ENCODE measurements at places on chromosomes 3 and 15.

- DNase-seq = no peak
Observed at GRCh38 chr3:43699864-43700263, 9.1 kb downstream of the ABHD5 start.

GRCh38 chr15:99716540-99717095, 16.6 kb downstream of the LYSMD4 start:
- DNase-seq = no peak

DNA sequence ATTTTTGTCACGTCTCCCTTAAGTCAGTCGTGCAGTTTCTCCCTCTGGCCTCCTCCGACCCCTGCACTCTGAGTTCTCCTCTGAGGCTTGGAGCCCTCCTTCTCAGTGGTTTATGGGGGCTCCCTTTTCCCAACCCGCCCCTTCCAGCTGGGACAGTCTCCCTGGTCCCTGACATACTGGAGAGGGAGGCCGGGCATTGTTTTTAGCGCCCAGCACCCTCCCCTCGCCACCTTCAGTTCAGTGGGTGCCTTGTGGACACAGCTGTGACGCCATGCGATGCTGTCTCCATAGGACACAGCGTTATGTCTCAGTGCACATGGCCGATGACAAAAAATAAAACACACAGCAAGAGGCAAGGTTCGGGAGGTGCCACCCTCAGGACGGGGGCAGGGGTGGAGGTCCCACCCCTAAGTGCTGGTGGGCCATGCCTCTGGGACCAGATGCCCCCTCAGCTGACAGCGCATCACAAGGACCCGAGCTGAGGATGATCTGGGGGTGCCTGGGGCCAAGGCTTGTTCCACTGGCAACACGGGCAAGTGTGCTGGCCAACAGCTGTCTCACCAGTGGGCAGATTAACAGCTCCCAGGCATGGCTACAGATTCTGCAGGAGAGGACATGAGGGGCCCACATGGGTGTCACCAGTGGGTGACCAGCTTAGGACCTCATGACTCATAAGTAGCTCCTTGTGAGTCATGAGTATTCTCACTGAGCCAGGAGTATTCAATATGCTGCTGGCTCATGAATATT, 81.6 kb downstream of the PLXNA1 start:
- DNase-seq = no peak

DNA sequence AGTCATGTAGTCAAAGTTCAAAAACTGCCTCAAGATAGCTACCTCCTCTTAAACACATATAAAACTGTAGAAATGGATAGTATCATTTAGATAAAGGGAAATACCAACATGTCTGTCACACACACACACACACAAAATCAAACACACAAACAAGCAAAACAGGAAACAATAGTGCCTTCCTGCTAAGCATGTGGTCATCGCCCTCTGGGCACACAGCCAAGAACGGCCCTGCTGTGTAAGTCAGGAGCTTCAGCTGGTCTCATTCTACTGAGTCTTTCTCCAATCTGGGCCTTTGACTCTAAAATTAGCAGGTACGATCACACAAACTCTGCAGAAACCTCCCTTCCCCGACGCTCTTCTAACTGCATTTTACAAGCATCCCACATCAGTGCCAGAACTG, 272.2 kb upstream of the CHRNA7 start:
- DNase-seq = no peak

GRCh38 chr3:157109267-157110141, 50.4 kb downstream of the CCNL1 start:
- DNase-seq = no peak

- DNase-seq = no peak
Observed at GRCh38 chr3:191378142-191378812, 48.0 kb upstream of the UTS2B start.

DNA sequence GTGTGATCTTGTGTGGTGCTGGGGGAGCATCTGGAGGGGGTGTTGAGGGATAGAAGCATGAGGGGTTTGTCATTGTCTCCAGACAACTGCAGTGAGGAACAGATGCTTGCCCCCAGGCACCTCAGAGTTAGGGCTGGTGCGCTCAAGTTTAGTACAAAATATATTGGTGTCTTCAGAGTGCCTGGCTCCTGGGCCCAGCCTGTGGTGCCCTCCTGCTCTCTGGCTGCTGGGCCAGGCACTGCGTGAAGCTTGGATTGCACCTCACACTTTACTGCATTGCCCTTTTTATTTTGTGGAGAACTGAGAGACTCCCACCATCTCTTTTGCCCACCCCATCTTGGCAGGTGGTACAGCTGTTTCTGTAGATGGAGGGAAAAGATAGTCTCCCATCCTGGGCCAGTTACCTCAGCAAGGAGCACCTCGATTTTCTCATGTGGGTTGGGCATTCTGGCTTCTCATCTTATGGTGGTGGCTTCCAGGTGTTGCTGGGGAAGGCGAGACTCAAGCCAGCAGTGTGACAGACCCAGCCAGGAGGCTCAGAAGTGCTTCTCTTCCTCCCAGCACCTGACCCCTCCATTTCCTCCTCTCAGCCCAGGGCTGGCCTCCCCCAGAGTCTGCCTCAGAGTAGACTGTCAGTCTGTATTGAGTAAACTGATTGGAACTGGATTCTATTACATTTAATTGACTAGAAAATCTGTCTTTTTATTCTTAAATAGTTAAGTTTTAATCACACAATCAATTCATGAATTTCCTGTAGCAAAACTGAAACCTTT, 140.5 kb downstream of the DNAJB8 start:
- no peak for DNase-seq

- DNase-seq = no peak
Observed at GRCh38 chr3:57852896-57853295, 96.8 kb downstream of the SLMAP start.

DNA sequence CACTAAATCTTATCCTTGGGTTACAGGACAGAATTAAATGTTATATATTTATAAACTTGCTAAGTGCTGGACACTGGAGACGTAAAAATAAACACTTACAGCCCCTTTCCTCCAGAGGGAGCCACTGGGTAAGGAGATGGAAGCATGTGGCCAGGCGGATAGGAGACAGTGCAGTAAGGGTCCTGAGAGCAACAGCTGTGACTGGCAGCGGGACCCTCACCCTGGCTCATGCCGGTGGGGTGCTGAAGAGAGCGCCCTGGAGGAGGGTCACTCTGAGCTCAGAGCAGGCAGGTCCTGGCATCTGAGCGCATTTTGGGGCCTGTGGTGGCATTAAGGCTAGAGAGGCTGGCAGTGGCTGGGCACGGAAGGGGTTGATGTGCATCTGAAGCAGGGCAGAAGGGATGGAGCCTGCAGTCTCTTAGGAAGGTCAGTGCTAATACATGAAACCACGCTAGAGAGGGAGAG, 16.0 kb downstream of the SEC61A1 start:
- no peak for DNase-seq

GRCh38 chr15:71891026-71891425, 80.7 kb downstream of the NR2E3 start:
- DNase-seq = no peak

DNA sequence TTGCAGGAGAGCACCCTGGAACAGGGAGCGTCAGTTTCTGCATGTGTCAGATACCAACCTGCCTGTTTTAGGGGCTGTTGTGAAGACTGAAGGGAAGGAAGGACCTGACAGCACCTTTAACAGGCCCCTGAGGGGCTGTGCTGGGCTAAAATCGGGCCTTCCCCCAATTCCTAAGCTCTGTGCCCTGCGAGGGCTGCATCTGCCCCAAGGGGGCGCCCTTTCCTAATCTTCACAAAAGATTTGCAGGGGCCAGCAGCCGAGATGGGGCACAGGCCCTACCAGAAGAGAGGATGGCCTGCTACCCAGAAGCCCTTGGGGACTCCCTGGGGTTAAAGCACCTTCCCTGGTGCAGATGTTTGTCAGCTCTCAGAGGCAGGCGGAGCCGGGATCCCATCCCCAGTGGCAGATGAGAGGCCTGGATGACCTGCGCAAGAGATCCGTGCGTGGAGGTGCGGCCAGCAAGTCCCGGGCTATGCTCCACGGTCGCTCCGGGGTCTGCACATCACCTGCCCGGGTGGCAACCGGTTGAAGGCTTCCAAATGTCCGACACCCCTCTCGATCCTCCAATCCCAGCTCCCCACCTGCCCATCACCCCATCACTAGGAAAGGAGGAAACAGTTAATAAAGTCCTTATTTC, 53.6 kb downstream of the RHCG start:
- no peak for DNase-seq

DNA sequence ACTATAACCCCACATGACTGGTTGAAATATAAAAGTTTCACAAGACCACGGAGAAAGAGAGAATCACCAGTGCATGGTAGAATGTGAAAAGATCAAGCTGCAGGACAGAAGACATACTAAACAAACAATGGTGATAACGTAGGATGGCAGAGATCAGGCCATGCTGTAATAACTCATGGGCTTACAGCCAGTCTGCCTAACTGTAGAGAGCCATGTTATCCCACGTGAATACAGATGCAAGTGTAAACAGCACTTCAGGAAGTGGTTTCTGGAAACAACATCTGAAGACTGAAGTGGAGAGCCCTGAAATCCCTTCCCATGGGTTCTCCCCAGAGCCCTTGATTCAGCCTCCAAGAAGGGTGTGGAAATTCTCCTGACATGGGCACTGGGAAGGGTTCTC, 103.2 kb upstream of the SLCO2A1 start:
- DNase-seq = no peak

GRCh38 chr15:35000511-35000910, 12.4 kb upstream of the ZNF770 start:
- DNase-seq = no peak

DNA sequence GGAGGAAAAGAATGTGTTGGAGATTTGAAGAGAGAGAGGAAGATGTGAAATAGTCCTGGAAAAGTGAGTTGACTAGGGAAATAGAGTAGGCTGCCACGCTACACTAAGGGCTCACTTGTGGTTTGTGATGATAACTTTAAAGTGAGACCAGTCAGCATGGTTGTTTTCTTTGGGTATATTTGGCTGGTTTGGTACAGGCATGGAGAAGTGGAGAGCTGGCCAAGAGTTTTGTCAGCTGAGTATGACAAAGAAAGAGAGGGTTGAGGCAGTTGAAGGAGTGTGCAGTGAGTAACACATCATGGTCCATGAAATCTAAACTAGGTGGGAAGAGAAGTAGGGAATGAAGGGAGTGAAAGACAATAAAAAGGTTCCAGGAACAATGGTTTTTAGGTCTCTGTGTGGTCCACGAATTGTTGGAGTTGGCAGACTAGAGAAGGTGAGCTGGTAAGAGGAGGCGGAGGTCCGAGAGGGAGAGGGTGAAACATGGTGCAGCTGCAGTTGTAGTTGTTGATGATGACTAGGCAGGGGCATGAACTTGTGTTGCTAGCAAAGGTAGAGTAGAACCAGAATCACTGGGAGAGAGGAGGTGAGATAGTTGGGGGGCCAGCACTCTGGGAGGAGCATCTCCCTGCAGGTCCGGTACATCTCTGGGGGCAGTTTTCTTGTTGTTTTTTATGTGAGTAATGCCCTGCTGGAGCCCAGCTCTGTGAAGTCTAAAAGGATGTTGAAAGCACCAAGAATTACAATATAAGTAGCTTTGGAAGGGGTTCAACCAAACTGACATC, 21.0 kb downstream of the ZNF80 start:
- DNase-seq = no peak

DNA sequence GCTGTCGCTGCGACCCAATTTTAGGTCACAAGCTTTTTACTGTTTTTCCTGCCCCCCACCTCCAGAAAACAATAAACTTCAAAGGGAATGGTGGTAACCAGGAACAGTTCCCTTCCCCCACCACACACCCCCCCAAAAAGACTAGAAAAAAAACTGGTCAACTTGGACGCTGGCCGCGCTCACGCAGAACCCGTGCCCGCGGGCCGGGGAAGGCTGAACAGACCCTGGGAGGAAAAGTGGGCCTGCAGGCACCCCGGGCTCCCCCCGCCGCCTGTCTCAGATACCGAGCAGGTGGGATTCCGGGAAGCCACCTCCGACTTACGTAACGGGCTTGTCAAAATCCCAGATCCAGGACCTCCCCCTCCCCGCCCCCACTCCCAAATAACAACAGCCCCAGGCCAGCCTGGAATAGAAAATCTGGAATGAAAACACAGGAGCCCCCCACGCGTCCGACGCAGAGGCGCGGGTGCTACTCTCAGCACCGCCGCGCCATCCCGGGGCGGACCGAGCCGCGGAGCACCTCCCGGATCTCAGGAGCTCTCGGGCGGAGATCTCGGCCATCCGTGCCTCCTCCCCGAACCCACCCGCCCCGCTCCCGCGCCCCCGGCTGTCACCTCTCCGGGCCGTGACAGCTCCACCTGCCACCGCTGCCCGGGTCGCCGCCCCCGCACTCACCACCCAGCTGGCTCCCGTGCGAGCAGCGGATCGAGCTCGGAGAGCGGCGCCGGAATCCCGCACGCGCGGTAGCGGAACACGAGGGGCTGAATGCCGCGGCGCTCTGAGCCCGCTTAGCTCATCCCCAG, 557 bp downstream of the DENND4A start:
- DNase-seq = no peak

DNA sequence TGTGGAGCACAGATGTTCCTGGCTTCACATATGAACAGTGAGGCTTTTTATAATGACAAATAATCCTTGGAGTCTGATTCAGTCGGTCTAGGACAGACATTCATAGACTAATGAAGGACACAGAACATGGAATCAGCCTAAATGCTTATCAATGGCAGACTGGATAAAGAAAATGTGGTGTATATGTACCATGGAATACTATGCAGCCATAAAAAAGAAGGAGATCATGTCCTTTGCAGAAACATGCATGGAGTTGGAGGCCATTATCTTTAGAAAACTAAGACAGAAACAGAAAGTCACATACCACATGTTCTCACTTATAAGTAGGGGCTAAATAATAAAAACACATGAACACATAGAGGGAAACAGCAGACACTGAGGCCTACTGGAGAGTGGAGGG, 19.9 kb upstream of the LPP start:
- no peak for DNase-seq

GRCh38 chr15:51680321-51680720, 982 bp upstream of the SCG3 start:
- DNase-seq = no peak

DNA sequence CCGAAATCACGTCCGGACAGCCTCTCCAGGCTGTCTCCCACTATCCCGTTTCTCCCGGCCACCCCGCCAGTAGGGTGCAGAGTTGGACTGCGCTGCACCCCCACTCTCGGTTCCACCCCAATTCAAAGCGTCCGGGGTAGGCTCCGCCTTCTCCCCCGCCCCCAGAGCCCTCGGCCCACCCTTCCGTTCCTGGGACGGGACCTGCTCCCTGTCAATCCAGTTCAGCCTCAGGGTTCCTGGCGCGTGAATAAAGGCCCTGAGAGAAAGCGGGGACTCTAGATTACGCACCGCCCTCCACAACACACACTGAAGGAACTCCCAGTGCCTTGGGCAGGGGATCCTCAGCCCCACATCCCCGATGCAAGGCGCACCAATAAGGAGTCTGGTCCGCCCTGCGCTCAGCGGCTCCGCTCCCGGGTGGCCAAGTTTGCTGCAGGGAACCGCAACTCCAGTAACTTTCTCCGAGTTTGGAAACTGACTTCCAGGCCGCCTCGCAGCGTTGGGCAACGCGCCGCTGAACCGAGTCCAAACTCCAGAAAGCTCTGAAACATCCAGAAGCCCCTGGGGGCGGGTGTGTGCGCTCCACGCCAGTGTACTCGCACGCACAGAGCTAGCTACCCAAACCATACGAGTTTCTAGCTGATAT, 1.9 kb downstream of the ADAMTS9 start:
- no peak for DNase-seq

GRCh38 chr3:30476368-30477084, 129.9 kb upstream of the TGFBR2 start:
- no peak for DNase-seq
